Left renal cortex interstitium (tissue), 4 donors: ENCODE measurements at places on chromosomes 2 and 18.

DNA sequence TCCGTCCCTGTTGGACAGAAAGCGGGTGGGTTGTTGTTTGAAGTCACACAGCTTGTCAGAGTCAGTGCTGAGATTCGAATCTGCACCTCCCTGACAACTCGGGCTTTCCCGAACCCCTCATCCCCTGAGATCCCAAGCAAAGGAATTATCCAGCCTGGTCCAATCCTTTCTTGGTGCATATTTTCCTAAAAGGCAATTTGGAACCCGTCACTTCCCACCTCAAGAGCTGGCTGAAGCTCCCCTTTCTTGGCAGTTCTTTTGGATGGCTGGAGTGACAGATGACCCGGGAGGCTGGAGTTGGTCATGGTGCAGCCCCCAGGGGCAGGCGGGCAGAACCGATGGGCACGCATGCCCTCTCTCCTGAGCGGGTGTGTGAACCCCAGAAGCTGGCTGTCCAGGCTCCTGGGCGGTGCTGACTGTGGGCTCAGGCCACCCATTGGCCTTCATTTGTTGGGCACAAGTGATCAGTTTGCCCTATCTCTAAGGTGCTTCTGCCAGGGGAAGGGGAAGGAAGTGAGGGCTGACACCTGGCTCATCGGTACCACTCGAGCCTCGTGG is 97.8 kb downstream of the ASB1 start:
- DNase-seq = no peak

DNA sequence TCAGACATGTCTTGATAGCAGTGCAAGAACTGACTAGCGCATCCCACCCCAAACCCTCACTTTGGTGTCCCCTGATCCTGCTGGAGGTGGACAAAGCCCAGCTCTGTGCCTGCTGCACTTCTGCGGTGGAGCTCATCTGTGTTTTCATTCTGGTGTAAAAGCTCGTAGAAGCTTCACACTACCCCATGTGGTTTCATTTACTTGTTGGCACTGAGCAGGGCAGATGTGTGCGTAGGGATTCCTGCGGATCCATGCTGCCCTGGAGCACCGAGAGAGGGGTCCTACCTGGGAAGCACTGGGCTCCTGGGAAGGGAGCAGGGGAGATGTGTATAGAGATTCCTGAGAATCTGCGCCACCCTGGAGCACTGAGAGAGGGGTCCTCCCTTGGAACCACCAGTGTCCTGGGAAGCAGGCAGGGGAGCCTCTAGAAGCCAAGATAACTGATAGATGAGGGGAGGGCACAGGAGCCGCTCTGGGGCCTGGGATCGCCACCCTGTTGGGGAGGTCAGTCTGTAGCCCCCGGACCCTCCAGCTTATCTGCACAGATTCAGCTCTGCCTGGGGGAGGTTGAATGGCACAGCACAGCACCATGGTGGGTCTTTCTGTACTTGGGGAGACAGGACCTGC is 106.9 kb upstream of the OTOS start:
- no peak for DNase-seq

- no peak for DNase-seq
Measured at GRCh38 chr18:2316082-2316750, 255.1 kb downstream of the METTL4 start.

GRCh38 chr2:37274359-37274965 is 43.0 kb downstream of the NDUFAF7 start:
- DNase-seq = no peak

- peak; percentile 7 for DNase-seq
Measured at GRCh38 chr18:46756559-46757201, at the start of gene ST8SIA5. Gene ST8SIA5 (minus strand): TSS chr18:46757053. CDS start chr18:46756508, 545 bp downstream.

DNA sequence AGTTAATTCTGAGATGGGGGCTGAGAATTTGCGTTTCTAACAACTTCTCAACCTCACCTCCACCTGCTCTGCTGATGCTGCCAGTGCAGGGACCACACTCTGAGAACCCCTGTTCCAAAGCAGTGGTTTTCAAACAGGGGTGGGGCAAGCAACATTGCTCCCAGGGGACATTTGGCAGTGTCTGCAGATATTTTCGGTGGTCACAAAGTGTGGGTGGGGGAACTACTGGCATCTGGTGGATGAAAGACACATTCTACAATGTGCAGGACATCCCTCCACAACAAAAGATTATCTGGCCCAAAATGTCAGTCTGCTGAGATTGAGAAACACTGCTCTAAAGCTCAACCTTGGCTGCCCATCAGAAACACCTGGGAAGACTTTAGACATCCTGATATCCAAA is 188.7 kb upstream of the SATB2 start:
- no peak for DNase-seq

GRCh38 chr2:62304429-62305417 is 108.8 kb downstream of the B3GNT2 start:
- DNase-seq = no peak

GRCh38 chr2:210199186-210199765 is 26.0 kb downstream of the ACADL start:
- no peak for DNase-seq

- no peak for DNase-seq
Measured at GRCh38 chr2:27754138-27754588, 17.4 kb upstream of the MRPL33 start.

DNA sequence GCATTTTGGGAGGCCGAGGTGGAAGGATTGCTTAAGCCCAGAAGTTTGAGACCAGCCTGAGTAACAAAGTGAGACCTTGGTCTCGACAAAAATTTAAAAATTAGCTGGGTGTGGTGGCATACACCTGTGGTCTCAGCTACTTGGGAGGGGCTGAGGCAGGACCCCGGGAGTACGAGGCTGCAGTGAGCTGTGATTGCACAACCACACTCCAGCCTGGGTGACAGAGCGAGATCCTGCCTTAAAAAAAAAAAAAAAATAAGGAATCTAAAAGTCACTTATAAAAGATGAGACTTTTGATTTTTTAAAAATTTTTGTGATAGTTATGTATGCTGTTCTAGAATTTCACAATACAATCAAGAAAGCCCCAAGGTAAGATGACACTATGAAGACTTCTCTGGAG is 33.1 kb downstream of the ID2 start:
- DNase-seq = no peak

GRCh38 chr18:45168866-45169600 is 446.2 kb upstream of the SLC14A2 start:
- DNase-seq = no peak

GRCh38 chr2:207045531-207045930 is 106.2 kb downstream of the CPO start:
- no peak for DNase-seq

GRCh38 chr18:73768043-73768442 is 379.6 kb downstream of the FBXO15 start:
- DNase-seq = no peak

DNA sequence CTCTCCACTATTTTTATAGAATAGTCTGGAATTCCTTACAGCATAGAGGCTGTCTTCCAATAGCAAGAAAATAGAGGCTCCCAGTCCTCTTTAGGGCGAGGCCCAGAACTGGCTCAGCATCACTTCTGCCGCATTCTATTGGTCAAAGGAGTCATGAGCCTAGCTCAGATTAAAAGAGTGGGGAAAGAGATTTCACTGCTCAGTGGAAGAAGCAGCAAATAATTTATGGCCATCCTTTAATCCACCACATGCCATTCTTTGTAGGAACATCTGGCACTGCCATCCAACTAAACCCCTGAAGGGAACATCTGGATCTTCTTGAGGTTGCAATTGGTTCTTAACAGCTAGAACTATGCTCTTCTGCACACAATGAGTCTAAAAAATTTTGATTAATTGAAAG is 43.4 kb upstream of the NEUROD1 start:
- DNase-seq = no peak

DNA sequence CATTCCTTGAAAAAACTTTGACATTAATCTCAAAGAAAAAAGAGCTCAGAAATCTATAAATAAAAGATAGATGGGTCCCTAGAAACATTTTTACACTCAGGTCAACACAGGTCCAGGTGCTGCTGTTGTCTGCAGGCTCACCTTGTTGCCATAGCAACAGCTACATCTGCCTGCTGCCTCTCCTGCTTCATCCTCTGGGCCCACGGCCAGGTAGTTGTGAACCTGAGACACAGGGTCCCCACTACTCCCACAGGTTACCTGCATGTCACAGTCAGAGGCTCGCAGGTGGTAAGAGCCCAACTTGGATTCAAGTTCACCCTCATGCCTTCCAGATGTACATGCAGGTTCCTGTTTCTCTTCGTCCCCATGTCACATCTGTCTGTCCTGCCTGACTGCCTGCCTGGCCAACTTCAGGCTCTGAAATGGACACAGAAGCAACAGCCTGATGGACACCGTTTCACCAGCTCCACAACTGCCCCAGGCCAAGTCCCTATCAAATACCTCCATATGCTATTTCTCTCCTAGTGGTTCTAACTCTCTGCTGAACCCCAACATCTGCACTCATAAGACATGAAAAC is 88.3 kb upstream of the SALL3 start:
- DNase-seq = no peak

GRCh38 chr2:166031054-166031453 is 77.5 kb upstream of the TTC21B start:
- DNase-seq = no peak

DNA sequence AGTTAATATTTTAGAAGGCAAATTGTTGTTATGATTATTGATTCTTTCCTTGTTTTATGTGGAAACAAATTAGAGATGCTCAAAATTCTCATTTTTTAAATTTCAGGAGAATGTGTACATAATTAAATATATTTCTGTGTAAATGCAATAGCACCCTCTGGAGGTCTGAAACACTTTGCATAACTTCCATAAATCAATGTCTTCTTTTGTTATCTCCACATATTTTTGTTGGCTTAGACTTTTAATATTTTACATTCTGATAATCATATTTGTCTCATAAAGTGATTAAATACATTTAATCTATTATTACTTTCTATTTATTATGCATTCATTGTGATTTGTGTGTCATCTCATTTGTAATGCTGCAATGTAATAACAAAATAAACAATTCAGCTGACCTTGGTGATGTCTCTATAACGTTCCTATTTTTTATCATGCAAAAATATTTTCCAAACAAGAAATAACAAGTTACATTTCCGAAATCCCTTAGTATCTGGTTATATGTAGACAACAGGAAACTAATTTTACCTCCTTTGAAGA is 201.8 kb upstream of the GALNT5 start:
- DNase-seq = no peak

- peak; percentile 62 for DNase-seq
Measured at GRCh38 chr2:156892467-156893281, 364.8 kb upstream of the GALNT5 start.

- DNase-seq = no peak
Measured at GRCh38 chr2:30400151-30400954, 46.7 kb upstream of the LCLAT1 start.

- DNase-seq = no peak
Measured at GRCh38 chr2:64906853-64907536, 82.2 kb upstream of the SLC1A4 start.

DNA sequence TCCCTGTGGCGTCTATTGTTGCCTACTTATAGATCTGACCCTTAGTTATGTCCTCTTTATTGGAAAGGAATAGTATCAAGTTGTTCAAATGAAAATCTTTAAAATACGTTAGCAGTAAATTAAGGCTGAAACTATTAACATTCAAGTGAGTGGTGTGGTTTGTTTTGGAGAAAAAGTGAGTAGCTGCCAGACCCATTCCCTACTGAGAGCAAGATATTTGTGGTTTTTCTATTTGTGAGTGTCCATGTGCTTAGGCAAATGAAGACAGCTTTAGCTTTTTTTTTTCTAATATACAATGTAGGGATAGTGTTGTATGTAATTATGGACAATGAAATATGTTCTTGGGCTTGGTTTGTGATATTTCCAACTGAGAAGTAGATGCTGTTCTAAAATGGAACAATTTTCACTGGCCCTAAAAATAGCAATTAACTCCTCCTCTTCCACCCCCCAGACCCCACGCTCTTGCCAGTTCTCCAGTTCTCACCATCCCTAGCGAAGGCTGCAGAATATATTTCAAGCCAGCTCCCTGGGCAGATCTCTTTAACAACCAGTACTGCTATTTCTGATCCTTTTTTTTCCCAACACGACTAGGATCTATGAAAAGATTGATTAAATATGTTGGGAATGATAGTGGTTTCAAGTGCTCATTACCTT is 83.1 kb downstream of the CCDC85A start:
- DNase-seq = no peak

DNA sequence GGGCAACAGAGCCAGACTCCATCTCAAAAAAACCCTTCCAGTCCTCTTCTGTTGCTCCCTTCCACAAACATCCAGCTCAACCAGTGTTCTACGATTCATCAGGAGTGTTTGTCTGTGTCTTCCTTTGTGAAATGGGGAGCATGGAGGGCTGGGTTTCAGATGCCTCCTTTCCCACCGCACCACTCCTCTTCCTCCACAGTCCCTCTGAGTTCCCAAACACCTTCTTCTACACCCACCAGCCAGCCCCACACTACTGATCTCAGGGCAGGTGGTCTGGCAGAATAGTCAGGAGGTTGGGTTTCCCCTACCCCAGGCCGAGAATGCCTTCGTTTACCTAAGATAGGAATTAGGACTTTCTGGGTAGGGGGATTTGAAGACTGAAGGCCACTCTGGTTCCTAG is 36.9 kb downstream of the NGEF start:
- DNase-seq = no peak

DNA sequence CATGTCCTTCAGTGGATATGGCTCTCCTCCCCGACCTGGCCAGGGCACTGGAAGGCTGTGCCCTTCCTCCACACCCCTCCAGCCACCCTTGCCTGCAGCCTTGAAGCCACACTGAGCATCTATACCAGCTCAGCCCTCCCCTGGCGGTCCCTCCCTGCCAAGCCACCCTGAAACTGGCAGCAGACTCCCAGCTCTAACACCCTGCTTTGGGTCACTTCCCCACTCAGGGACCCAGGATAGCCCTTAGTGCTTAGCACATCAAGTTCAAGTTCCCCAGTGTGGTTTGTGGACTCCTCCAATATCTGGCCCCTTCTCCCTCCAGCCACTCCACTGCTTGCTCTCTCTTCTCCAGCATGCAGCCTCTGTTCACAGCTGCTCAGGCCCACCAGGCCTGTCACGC is 89.4 kb downstream of the TNS1 start:
- DNase-seq = no peak

DNA sequence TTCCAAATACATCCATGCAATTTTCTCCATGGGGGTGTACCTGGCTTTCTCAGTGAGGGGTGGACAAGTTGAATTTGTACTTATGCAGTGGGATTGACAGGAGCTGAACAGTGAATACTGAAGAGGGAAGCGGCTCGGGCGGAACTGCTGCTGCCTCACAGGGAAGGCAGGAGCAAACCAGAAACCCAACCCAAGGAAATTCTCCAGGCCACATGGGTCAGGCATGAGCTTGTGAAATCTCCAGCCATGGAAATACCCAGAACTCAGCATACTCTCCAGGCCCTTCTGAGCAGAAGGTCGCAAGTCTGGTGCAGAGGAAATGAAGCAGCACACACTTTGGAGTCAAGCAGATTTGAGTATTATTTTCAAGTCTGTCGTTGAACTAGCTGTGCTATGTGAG is 26.5 kb upstream of the INO80C start:
- no peak for DNase-seq
